ENCODE measurements at places on chromosomes 3 and 15.

DNA sequence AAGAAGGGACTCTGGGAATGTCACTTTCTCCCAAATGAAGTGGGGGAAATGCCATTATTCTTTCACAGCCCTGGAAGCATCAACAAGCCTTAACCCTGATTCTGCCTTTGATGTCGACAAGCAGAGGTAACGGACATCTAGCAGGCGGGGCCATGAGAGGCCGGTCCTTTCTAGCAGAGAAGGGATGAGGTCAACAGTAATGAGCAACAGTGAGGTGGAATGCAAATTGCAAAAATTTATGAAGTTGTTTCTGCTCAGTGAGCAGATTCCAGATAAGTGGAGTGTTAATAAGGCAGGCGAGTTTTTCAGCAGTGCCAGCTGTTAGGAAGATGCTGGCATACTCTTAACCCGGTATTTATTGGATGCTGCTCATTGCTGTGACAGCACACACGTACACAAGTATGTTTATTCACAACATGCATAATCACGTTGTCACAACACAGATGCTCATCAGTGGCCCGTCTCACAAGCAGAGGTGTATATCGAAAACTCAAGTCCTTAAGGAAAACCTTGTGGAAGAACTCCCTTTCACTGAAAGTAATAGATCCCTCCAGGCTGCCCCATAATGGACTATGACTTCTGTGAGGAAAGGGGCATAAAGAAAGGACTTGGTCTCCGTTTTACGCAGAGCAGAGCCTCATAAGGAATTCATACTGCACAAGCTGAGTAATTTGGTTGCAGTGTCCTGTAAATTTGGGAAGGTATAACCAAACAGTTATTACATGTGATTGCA lies 329.0 kb downstream of the IGSF11 start:
- DNase-seq = no peak

GRCh38 chr3:141049681-141050080 lies 1.5 kb upstream of the SPSB4 start:
- DNase-seq = no peak

DNA sequence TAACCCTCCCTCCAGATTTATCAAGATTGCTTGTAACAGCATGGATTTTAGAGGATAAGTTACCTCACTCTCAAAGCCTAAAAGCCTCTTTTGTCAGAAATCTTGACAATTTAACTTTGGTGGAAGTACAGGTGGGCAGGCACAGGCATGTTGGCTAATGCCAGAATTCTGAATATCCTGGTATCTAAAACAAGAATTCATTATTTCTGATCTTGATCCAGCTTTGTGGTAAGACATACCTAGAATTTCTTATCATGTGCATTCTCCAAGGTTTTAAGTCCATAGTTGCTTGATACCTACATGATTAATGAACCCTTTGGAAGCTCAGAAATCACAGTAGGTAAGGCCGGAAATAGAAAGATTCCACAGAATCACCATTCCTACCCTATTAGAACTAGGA lies 109.9 kb upstream of the TTC14 start:
- DNase-seq = no peak

DNA sequence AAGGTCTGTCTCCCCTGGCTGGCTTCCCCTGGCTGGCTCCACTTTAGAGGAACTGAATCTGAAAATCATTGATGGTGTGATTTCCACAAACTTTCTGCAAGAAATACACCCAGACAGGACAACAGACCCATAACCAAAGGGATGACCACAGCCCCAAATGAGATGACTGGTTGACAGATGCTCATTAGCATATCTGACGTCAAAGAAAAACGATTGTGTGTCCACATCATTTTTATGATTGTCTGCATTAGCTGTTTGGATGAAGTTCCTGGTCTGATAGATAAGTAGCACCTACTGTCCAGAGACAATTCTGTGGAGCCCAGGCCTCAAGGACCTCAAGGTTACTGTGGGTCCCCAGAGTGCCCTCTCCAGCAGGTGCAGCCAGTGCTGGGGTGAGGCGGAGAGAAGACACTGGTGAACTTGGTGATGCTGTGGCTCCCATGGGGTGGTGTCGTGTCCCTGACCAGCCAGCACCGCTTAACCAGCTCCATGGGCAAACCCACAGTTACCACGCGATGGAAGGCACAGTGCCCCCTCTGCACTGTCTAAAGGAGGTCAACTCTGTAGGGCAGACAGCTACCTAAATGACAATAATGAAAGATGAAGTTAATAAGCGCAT lies 127.4 kb downstream of the NSMCE3 start:
- no peak for DNase-seq

GRCh38 chr3:53217175-53217574 lies 38.6 kb downstream of the TKT start:
- no peak for DNase-seq

GRCh38 chr15:70185251-70185711 lies 87.6 kb upstream of the TLE3 start:
- no peak for DNase-seq

- DNase-seq = no peak
Measured at GRCh38 chr3:3141939-3142338, 15.2 kb downstream of the TRNT1 start.

All from posterior cingulate gyrus (tissue), 11 donors.